ENCODE measurements at places on chromosomes 1 and 21.

GRCh38 chr1:220407191-220407590 lies 120.7 kb upstream of the MARK1 start:
- DNase-seq = no peak

- DNase-seq = no peak
Observed at GRCh38 chr1:110620250-110620615, 14.1 kb upstream of the KCNA2 start.

DNA sequence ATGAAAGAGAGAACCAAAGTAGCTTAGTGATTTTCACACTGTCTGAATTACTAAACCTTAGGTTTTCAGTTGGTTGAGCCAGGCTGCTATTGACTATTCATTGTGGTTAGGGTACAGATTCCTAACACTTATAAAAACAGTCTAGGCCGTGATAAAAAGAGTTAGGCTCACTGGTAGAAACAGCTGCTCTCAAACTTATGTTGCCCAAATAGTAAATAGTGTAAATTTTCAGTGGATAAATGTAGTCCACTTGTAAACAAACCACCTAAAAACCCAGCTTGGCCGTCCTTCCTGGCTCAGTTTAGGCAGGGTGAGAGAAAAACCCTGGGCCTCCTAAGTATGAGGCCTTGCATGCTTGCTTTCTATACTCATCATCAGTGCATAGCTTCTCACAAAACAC lies 34.9 kb downstream of the ARID1A start:
- no peak for DNase-seq

DNA sequence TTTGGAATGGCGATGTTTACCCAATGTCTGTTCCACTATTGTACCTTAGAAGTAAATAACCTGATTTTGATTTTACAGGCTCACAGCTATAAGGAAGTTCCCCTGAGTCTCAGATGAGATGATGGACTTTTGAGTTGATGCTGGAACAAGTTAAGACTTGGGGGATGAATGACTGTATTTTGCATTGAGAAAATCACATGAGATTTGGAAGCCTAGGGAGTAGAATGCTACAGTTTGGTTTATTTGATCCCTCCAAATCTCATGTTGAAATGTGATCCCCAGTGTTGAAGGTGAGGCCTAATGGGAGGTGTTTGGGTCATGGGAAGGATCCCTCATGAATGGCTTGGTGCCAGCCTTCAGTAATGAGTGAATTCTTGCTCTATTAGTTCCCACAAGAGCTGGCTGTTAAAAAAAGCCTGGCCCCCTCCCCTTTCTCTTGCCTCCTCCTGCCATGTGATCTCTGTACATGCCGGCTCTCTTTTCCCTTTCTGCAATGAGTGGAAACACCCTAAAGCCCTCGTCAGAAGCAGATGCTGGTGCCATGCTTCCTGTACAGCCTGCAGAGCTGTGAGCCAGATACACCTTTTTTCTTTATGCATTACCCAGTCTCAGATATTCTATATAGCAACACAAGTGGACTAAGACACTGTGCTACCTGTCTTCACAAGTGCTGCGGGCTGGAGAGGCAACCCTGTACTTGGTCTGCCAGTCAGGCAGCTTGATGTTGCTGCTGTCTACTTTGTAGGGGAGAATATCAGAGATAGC lies 77.0 kb upstream of the TLR5 start:
- no peak for DNase-seq

DNA sequence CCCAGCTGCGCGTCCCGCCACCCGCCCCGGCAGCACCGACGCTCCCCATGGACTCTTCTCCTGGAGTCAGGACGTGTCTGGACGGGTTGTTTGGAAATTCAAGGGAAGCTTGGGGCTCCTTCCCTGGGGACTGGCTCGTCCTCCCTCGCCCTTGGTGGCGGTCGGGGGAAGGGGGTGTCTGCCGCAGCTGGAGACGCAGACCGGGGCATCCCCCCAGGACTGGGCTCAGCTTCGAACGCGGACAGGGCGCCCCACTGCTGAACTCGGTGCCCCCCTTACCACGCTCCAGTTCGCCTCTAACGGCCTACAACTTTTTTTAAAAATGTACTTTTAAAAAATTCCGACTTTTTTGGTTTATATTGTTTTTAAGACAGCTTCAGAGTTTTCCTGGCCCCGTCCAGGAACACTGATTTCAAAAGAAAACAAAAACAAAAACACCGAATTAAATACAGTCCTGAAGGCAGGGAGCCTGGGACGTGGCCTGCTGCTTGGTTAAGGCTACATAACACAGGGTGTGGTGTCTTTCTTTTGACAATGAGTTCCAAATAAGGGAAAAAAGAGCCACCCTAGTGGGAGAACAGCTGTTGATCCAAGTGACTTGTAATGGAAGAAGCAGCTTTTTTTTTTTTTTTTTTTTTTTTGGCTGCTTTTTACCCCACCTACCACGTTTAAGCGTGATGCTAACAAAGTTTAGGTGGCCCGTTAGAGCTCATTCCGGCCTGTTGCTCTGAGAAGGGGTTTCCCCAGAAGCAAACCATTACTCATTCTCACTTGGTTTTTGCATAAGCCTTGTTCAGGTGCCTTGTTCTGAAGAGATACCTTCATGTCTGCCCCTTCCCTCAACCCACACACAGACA lies 862 bp upstream of the DIPK1A start:
- DNase-seq = no peak

- DNase-seq = no peak
Observed at GRCh38 chr1:23029337-23029736, 10.1 kb downstream of the KDM1A start.

DNA sequence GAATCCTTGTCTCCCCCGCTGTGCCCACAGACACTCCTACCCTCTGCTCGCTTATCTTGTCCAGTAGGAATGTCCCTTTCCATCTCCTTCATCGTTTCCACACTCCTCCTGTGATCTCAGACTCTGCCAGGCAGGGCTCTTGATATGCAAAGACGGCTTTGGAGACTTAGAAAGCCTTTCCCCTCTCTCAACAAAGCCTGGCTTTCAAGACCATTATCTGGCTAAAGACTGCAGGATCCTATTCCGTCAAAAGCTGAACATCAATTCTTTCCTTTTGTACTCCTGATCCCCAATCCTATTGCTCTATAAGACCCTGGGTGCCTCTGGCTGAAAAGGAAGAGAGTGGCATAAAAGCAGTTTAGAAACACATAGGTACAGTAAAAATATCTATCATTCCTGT lies 63.9 kb downstream of the SDC3 start:
- no peak for DNase-seq

- DNase-seq = no peak
Observed at GRCh38 chr1:81254560-81254959, 546.2 kb upstream of the ADGRL2 start.

DNA sequence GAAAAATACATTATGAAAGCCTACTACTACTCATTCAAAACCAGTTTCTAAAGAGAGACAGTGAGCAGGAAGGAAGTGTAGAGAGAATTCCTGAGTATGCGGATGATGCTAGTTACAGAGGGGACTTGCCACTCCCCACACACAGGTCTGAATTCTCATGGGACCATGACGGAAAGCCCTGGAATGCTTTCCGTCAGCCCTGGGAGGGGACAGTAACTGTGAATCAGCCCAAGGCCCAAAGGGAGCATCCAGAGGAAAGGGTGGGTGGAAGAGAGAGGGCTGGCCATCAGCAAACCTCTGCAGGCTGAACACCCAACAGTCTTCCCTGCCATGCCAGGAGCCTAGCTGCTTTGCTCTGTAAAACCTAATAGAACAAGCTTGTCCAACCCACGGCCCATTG lies 36.4 kb downstream of the RCSD1 start:
- no peak for DNase-seq

GRCh38 chr1:14553711-14554110 lies 44.8 kb upstream of the KAZN start:
- no peak for DNase-seq

- no peak for DNase-seq
Observed at GRCh38 chr1:244762629-244763028, 72.8 kb upstream of the COX20 start.

DNA sequence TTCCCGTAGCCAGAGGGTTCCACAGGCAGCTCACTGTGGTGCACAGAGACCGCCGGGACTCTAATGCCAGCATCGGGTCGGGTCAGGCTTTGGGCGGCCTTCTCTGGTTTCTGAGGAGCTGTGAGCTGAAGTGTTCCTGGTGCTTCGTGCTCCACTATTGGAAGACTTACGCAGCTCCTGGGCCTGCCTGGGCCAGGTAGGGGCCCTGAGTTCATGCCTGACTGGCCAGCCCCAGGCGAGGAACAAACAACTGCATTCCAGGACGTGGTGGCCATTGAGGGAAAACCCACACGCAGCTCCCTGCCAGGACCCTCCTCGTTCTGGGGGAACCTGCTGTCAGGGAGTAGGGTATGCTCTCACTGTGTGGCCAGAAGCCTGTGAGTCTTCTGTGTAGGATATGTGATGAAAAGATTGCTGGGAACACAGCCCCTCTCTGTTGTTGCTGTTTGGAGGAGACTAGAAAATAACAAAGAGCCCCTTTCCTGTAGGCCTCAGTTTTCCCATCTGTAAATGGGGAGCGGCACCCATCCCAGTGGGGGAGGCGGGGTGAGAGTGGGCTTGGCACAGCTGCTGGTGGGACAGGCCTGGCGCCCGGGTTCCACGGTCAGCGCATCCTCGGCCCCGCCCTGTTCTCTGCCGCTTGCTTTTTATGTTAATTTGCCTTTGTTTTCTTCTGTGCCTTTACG lies 8.4 kb downstream of the RER1 start:
- no peak for DNase-seq

GRCh38 chr21:45974073-45975019 lies 7.2 kb upstream of the COL6A1 start:
- DNase-seq = no peak

DNA sequence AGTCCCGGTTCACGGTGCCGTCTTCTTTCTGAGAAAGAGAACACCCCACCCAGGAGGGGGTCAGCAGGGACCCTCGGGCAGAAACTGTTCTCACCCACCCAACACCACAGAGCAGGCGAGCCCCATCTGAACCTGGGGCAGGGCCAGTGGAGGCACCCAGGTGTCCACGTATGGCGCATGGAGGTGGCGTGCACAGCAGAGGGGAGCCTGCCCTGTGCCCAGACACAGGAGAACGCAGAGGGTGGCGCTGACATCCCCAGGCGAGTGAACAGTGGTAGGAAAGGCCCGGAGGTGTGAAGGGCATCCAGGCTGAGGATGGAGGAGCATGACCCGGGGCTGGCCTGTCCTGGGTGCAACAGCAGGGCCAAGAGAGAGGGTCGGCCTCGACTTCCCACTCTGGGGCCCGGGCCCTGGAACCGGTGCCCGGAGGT lies 91.1 kb downstream of the STUM start:
- DNase-seq = no peak

DNA sequence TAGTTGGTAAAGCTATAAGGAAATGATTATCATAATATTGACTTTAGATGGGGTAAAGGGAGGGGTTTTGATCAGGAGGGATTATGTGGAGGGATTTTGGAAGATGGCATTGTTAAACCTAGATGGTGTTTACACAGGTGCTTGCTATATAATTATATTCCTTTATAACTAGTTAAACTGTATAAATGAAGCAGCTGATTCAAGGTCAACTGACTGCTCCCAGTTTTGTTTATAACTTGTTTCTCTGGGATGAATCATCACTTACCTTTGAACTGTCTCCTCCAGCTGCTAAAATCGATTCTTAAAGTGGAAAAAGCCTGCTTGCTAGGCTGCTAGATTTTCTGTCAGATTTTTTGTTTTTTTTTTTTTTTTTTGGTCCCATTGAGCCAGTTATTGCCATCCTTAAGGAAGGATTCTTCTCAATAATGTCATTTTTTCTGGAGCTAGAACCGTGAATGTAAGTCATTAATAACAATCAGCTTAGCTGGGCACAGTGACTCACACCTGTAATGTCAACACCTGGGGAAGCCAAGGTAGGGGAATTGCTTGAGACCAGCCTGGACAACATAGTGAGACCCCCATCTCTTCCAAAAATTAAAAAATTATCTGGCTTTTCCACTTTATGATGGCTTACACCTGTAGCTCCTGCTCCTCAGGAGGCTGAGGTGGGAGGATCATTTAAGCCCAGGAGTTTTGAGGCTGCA lies 153.2 kb downstream of the PIK3R3 start:
- no peak for DNase-seq

DNA sequence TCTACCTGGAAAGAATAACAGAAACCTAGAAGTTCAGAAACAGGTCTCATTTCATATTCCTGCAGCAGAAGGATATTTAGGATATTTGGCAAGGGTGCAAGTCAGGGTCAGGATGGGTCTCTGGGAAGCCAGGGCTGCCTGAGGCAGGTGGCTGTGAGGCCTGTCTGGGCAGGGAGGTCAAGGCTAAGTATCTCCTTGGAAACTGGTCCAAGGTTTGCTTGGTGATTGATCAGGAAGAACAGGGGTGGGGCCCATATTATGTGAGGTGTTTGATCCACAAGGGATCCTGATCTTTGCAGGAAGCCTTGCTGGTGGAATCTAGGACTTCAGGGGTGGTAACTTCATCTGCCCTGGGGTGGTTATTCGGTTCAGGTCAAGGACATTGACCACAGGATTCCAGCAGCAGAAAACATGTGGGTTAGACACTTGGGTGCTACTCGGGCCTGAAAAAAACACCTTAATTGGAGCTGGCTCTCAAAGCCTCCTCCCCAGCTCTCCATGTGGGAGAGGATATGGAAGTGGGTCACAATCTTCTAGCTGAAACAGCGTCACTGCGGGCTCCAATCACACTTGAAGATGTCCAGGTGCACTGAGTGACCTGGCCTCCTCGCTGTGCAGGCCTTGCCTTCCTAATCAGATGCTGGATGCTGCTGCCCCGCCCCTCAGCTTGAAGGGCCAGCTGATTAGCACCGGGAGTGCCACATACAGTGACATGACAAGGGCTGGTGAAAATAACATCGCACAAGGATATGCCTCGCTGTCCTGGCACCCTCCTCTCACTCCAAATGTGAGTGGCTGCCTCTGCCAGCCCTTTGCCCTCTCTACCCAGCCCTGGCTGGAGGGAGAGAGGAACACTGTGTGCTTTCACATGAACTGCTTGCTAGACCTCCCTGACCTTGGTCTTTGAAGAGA lies 8.7 kb downstream of the CTNNBIP1 start:
- no peak for DNase-seq

DNA sequence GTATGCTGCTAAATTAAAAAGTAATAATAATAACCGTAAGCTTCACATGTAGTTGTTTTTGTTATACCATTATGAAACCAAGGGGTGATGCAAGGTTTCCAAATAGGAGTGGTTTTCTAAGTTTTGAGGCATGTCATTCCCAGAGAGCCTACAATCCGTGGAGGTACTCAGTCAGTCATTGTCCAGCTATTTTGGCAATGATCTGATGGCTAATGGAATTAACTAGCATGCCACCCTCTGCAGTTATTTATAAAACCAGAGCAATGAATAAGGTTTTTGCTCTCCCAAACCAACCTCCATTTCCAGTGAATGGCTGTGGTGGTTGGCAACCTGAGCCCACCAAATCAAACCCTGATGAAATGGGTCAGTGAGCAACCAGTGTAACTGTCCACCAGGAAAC lies 106.4 kb downstream of the TBX15 start:
- no peak for DNase-seq

GRCh38 chr1:32111789-32112188 lies 3.9 kb downstream of the KPNA6 start:
- DNase-seq = no peak

Measured in activated naive CD4-positive, alpha-beta T cell (primary cell).